ENCODE measurements at places on chromosomes 11 and 22. TPM values are rescaled to one million over a fixed set of nuclear protein-coding genes. Genes with fewer than 3 reads are reported as not detected.

DNA sequence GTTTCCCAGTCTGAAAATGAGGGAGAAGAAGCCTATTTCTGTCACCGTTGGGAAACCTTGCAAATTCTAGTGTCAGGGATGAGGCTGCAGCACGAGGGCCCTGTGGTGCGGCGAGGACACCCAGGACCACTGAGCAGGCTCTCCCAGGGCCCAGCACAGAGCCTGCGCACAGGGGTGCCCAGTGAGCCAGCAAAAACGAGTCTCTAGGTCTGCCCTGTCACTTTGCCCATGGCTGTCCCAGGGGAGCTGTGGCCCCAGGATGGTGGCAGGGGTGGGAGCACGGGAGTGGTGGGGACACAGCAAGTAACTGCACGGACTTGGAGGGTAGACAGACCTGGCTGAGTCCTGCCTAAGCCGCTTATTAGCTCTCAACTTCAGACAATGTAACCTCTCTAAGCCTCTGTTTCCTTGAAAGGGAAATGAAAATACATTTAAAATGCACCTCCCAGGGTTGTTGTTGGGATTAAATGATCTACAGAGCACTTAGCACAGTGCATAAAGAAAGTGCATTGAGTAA, 44.2 kb downstream of the DSCAML1 start:
- no peak for DNase-seq
- H3K27ac ChIP-seq: no peak overlapping the region
- no peaks in the 10 kb centered on the region for H3K27me3 ChIP-seq
- H3K36me3 ChIP-seq: no peaks in the 10 kb centered on the region
- H3K4me3 ChIP-seq: no peak overlapping the region
- peaks cover 4% of the 10 kb centered on the region for H3K4me1 ChIP-seq

DNA sequence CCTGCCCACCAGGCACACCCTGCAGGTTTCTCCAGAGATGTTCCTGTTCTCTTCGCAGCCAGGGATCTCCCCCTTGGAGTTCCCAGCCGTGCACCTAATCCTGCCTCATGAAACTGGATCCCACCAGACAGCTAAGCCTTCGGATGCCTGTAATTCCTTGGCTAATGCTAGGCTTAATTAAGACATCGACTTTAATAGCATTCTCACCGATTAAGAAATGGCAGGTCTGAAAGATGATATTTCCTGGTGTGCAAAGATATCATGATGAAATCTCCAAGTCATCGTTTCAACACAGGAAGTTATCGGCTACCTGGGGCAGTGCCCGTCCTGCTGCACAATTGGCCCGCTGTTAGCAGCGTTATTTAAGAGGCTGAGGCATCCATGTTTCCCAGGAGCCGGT, 41.5 kb upstream of the CCND1 start:
- no peaks in the 10 kb centered on the region for H3K4me1 ChIP-seq
- DNase-seq: no peak

GRCh38 chr22:35315855-35316745, 16.4 kb downstream of the TOM1 start:
- H3K36me3 ChIP-seq: peaks cover 13% of the 10 kb centered on the region
- DNase-seq: no peak
- H3K27ac ChIP-seq: peak overlapping the region; percentile 10
- peaks cover 12% of the 10 kb centered on the region for H3K4me1 ChIP-seq
- no peak overlapping the region for H3K4me3 ChIP-seq

The CHRM4 gene
- polyA plus RNA-seq: not detected

- DNase-seq: no peak
- peaks cover 11% of the 10 kb centered on the region for H3K4me1 ChIP-seq
- H3K36me3 ChIP-seq: no peaks in the 10 kb centered on the region
- no peak overlapping the region for H3K27ac ChIP-seq
- H3K4me3 ChIP-seq: no peak overlapping the region
These were observed 110.9 kb upstream of the GRK3 start for GRCh38 chr22:25453557-25453956.

DNA sequence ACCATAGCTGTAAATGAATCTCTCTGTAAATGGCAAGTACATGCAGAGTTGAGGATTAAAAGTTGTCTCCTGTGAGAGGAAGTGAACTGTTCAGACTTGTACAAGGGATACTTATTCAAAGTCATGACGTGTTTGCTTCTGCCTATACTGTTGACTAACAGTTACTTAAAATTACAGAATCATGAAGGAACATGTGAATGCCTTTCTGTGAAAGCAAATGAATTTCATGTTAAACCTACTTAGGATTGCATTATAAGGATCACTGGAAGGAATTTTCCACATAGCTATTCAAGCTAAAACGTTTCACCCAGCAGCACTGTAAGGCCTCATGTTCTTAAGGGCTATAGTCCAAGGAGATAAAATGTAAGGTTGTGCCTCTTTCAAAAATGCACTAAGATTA, 93.4 kb upstream of the BIRC3 start:
- DNase-seq: no peak
- H3K36me3 ChIP-seq: peaks cover 8% of the 10 kb centered on the region
- H3K27ac ChIP-seq: no peak overlapping the region
- H3K27me3 ChIP-seq: no peaks in the 10 kb centered on the region
- no peaks in the 10 kb centered on the region for H3K4me1 ChIP-seq

- no peaks in the 10 kb centered on the region for H3K4me1 ChIP-seq
- no peaks in the 10 kb centered on the region for H3K36me3 ChIP-seq
These were observed 52.4 kb upstream of the MYO18B start for GRCh38 chr22:25689631-25690030.

GRCh38 chr11:66020618-66021357, 5.5 kb downstream of the CATSPER1 start:
- H3K36me3 ChIP-seq: no peaks in the 10 kb centered on the region
- peaks cover 7% of the 10 kb centered on the region for H3K4me1 ChIP-seq
- no peak overlapping the region for H3K4me3 ChIP-seq

DNA sequence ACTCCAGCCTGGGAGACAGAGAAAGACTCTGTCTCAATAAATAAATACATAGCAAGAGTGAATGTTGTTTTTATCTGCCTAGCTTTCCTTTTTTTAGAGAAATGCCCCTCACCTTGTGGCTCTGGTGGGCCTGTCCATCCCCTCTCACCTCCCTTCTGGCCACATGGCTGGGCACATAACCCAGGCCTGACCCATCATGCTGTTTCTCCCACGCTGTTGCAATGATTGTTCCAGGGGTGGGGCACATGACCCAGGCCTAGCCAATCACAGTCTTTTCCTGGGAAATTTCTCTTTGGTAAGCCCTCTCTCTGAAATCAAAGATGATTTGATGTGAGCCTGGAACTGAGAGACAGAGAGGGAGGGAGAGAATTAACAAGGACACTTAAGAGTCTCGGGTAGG, 5.5 kb upstream of the CYTH4 start:
- DNase-seq: no peak
- H3K4me3 ChIP-seq: no peak overlapping the region
- H3K27ac ChIP-seq: no peak overlapping the region
- no peaks in the 10 kb centered on the region for H3K27me3 ChIP-seq
- H3K4me1 ChIP-seq: no peaks in the 10 kb centered on the region
- no peaks in the 10 kb centered on the region for H3K36me3 ChIP-seq

DNA sequence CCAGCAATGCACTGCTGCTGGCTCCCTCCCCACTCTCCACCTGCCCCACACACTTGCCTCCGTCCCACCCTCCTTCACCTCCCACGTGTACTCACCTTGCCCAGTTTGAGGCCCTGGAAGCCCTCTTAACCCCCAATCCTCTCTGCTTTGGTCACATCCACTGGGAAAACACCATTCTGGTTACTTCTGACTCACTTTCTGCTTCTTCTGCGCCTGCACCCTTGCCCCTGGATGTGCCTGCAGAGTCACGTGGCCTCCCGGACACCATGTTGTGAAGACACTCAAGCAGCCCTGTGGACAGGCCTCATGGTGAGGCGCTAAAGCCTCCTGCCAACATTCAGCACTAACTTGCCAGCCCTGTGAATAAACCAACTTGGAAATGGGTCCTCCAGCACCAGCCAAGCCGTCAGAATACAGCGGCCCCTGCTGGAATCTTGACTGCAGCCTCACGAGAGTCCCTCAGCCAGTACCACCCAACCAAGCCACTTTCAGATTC, 2.6 kb upstream of the NAALADL1 start:
- no peaks in the 10 kb centered on the region for H3K27me3 ChIP-seq
- H3K4me1 ChIP-seq: peaks cover 2% of the 10 kb centered on the region
- no peak overlapping the region for H3K4me3 ChIP-seq
- H3K27ac ChIP-seq: no peak overlapping the region
- DNase-seq: no peak

- H3K36me3 ChIP-seq: no peaks in the 10 kb centered on the region
- no peak overlapping the region for H3K27ac ChIP-seq
- peak; percentile 37 for DNase-seq
- no peaks in the 10 kb centered on the region for H3K4me1 ChIP-seq
These were observed 2.7 kb downstream of the HBG1 start for GRCh38 chr11:5246772-5247471.

The FGF3 gene
- polyA plus RNA-seq: not detected

DNA sequence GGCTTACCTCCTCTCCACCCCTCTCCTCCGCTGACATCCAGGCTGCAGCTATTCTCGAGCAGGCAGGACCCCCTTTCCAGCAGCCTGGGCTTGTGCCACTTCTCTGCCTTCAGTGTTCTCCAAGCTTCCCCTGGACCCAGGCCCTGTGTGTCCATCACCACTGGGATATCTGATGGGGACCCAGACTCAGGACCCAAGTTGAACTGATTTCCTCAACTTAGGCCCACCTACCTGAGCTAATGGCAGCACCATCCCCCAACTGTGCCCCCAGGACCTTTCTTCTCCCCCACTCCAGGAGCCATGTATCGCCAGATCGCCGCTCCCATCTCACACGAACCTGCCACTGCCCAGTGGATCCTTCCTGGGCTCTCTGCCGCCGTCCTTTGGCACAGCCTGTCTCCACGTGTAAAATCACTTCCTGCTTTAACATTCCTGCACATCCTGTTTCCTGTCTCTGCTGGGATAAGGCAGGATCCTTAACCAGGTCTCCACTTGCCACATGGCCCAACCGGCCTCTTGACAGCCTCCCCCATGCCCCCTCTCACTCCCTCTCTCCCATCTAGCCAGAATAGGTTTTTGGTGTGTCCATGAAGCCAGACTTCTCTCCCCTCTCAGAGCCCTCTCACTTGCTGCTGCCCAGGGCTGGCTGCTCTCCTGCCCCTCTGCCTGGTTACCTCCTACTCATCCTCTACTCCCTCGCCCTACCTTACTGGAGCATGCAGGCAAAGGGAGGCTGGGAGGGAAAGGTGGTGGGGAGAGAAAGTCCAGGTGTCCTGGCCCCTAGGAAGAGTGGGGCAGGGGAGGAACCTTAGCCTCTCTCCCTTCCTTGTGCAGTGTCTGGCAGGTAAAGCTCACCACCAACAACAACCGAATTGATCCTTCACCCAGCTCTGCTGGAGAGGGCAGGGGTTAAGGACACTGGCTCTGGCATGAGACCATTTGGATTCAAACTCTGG, 9.4 kb downstream of the SPATA19 start:
- no peaks in the 10 kb centered on the region for H3K27me3 ChIP-seq
- no peak overlapping the region for H3K4me3 ChIP-seq
- peaks cover 9% of the 10 kb centered on the region for H3K4me1 ChIP-seq
- no peak overlapping the region for H3K27ac ChIP-seq
- peak; percentile 20 for DNase-seq

DNA sequence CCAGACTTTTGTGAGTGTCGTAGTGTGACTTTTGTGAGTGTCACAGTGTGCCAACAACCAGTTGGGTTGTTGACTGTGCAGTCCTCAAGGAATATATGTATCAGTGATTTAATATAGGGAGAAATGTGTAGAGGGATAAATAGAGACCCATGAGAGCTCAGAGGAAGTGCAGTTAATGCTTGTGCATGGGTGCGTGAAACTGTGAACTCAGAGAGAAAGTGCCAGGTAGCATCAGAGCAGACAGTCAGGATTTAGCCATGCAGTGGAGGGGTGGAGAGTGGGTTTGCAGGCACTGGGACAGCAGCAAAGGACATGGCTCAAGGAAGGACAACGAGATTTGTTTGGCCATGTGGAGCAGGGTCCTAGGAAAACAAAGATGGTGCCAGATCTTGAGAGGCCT, 33.6 kb downstream of the YWHAH start:
- no peaks in the 10 kb centered on the region for H3K27me3 ChIP-seq
- no peaks in the 10 kb centered on the region for H3K36me3 ChIP-seq
- H3K27ac ChIP-seq: no peak overlapping the region
- no peak for DNase-seq
- no peak overlapping the region for H3K4me3 ChIP-seq

DNA sequence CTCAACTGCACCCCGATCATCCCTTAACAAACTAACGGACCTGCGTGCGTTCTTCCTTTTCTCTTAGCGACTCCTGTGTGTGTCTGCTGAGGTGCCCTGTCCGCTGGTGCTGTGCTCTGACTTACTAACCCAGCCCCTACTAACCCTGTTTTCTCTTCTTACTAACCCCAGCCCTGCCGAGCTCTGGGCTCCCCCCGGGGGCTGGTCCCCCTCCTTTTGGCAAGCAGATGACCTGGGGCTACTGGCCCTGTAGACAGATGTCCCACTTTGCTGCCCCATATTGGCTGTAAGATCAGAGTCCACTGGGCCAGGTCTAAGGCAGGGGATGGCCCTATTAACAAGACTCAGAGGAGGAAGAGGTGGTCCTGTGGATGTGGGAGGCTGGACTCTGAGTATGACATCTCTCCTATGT, 14.7 kb downstream of the MIAT start:
- H3K36me3 ChIP-seq: no peaks in the 10 kb centered on the region
- DNase-seq: no peak
- peak overlapping the region; percentile 21 for H3K4me3 ChIP-seq
- H3K27ac ChIP-seq: peak overlapping the region; percentile 87
- no peaks in the 10 kb centered on the region for H3K27me3 ChIP-seq
- no peaks in the 10 kb centered on the region for H3K4me1 ChIP-seq

GRCh38 chr22:35703861-35704584, 13.6 kb upstream of the APOL5 start:
- no peak overlapping the region for H3K4me3 ChIP-seq
- no peak overlapping the region for H3K27ac ChIP-seq
- no peaks in the 10 kb centered on the region for H3K4me1 ChIP-seq
- no peaks in the 10 kb centered on the region for H3K27me3 ChIP-seq

- no peaks in the 10 kb centered on the region for H3K4me1 ChIP-seq
These were observed 205.7 kb downstream of the SNX19 start for GRCh38 chr11:130710497-130711012.
